ENCODE measurements at places on chromosomes 13 and 19. TPM values are rescaled to one million over a fixed set of nuclear protein-coding genes. Genes with fewer than 3 reads are reported as not detected.

GRCh38 chr13:108795841-108796240 lies 166.4 kb downstream of the MYO16 start:
- no peak for DNase-seq

The IL17D gene
- 0.46 TPM for total RNA-seq

DNA sequence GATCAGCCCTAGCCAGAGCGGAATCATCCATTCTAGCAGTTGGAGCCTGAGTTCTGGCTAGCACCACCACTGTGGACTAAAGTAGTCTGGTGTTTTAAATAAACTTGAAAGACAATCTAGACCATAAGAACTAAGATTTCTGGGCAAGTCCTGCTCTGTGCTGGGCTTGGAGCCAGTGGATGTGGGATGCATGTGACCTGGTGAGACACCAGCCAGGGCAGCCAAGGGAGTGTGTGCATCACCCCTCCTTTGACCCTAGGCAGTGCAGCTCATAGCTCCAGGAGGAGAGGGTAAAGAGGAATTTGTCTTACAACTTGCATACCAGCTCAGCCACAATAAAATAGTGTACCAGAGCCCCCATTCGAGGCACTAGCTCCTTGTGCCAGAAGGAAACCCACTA lies 21.0 kb downstream of the ITGBL1 start:
- peak; percentile 27 for DNase-seq

DNA sequence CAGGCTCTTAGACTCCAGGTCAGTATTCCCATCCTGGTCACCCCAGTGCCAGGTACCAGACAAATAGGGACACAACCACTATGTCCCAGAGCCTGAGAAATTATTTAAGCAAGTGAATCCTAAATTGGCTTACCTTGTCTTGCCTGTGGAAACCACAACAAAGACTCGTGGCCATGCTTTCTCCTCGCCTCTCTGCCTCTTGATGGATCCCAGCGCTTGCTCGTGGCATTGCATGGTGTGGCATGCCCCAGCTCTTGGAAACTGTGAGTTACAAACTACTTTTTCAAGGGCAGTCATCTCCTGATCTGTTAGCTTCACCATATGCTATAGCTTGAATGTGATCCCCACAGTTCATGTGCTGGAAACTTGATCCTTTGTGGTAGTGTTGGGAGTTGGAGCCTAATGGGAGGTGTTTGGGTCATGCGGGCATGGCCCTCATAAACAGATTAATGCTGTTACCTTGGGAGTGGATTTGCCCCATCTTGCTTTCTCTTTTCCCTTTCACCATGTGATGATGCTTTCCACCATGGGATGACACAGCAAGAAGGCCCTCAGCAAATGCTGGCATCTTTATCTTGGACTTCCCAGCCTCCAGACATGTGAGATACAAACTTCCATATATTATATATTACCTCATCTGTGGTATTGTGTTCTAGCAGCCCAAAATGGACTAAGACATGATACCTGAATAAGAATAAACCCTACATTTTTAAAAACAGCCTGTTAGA lies 31.2 kb downstream of the SPRYD7 start:
- DNase-seq: no peak

The TSPAN16 gene
- not detected for total RNA-seq

DNA sequence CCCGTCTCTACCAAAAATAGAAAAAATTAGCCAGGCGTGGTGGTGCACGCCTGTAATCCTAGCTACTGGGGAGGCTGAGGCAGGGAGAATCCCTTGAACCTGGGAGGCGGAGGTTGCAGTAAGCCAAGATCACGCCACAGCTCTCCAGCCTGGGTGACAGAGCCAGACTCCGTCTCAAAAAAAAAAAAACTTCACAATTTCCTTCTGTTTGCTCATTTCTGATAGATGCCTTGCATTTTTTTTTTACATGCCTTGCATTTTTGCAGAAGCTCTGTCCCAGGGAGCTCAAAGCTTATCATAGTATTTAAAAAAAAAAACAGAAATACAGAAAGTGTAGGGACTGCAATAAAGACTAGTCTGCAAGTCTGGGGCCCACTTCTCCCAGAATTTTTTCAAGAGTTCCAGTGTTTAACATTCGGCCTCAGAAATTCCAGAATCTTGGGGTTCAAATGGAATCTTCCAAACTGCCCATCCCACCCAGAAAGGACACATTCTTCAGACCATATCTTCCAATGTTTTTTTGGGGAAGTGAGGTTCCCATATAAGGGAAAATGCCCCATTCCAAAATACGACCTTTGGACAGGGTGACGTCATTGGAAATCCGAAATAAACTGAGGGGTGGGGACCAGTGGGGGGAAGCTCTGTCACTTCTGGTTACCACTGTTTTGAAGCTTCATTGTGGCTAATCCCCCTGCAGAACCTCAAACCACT lies 17.2 kb upstream of the RAB8A start:
- no peak for DNase-seq

The SWSAP1 gene
- total RNA-seq: 0.57 TPM

- peak; percentile 12 for DNase-seq
Measured at GRCh38 chr19:4445963-4446703, 11.5 kb downstream of the UBXN6 start.

DNA sequence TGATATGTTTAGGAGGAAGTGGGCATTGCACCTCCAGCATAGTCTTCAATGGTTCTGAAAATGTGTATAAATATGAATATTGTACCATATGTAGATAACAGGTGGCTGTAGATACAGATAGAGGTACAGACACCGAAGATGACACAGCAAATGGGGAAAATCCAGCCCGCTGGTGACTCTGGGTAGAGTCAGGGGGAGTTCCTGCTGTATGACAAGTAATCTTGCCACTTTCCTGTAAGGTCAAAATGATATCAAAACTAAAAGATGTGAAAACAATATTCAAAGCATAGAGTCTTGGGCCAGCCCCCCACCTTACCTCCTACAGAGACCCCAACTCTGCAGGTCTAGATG lies 17.8 kb downstream of the C2CD4C start:
- DNase-seq: no peak

DNA sequence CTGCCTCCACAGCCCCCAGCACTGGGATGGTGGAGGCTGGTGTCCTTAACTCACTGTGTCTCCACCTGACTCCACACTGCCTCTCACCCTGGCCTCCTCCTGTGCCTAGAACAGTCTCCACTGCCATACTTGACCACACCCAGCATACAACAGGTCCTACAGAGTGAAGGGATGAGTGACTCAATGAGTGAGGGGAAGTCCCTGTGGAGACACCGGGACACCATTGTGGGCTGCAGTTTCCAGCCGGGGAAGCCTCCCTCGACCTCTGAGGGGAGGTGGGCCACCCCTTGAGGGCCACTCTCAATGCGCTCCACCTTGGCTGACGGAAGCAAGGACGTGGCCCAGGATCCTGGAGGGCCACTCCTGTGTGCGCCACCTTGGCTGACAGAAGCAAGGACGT lies 2.8 kb upstream of the ZNF135 start:
- no peak for DNase-seq

The WIZ gene
- total RNA-seq: 7.0 TPM

DNA sequence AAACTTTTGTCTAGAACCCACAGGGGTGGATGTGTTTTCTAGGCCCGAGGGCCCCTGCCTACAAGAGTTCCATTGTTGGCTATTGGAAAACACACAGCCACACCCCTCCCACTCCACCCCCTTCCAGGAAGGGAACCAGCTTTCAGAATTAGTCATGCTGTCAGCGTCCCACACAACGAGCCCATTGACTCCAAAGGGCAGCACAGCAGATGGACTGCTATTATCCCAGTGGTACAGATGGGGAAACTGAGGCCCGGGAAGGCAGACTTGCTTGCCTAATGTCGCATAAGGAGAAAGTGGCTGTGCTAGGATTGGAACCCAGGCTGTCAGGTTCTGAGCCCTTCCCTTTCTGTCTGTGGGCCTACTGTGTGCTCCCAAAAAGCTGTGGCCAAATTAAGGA lies 8.1 kb upstream of the FXYD3 start:
- DNase-seq: peak; percentile 36
